Activated CD4-positive, CD25-positive, alpha-beta regulatory T cell (primary cell): ENCODE measurements at places on chromosomes 4 and X.

DNA sequence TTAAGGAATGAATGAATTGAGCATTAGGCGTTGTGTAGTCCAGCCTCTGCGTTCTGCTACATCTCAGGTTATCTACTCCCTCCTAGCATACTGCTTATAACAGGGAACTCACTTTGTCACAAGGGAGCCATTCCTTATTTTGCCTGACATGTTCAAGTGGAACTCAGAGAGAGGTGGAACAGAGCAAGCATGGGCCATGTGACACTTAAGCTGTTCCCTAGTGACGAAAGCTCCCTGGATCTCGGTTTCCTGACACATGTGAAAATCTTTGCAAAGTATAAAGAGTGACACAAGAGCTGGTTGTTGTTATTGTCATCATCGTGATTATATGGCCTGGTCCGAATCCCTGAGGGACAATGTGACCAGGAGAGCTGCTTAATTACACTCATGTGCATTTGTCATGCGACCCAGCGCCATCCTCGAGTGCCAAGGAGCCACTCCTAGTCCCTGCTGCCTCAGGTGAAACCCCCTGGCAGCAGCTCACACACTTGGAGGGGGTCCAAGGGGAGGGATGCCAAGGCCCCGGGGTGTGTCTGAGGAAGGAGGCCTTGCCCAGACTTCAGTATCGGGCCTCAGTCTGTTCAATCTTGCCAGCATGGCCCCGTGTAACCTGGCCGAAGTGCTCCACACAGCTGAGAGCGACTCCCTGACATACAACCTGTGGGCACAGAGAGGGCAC, 98.5 kb upstream of the MAP3K15 start:
- no peak for DNase-seq

DNA sequence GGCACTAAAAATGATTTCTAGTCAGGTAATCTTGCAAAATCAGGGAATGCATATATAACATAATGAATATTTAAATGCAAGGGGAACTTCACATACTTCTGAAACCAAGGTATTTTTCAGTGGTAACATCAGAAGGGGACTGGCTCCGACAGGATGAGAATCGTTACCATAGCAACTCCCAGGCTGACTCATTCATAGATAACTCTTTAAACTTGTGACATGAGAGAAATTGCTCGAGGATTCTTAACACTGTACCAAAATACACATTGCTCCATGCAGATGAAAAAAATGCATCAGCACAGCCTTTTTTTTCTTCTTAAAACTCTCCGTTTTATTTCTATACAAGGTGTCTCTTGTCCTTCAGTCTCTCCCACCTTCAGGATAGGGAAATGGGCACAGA, 114.3 kb downstream of the GABRB1 start:
- no peak for DNase-seq

DNA sequence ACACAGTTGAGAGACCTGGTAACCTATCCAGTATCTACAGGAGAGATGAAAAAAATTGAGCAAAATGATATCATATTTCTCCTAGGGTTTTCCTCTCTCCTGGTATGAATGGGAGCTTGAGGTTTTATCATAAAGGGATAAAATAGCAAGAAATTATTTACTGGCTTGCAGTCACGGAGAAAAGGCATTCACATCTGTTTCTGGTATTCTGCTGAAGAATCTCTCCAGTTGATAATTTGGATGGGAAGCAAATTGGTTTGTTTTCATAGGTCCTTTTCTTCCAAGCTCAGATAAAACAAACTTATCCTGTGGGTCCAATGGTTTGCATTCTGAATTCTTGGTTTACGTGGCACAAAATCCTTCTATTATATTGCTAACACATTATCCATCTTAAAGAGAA, 83.1 kb upstream of the GYPA start:
- DNase-seq, result no peak

DNA sequence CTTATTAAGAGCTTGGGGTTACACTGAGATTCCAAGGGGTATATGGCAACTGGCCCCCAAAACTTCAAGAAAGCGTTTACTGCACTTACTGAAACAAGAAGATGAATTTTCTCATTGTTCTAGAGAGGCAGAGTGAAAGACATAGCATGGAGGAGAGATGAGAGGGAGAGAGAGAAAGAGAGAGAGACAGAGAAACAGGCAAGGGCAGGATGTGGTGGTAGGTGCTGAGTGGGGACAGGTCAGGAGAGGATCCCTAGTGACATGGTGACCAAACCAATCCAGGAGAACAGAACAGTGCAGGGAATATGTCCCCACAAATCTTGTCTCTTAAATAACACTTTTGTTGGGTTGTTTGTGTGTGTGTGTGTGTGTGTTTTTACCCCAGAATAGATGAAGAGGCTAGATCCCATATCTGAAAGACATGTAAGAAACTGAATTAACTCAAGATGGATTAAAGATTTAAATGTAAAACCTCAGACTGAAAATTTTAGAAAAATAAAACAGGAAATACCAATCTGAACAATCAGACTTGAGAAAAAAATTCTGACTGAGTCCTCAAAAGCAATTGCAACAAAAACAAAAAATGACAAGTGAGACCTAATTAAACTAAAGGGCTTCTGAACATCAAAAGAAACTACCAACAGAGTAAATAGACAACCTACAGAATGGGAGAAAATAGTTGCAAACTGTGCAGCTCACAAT, 202.2 kb downstream of the QDPR start:
- DNase-seq, result no peak

GRCh38 chrX:21721195-21721594, 36.7 kb downstream of the SMPX start:
- DNase-seq, result no peak

- no peak for DNase-seq
These were observed 47.0 kb downstream of the COQ2 start for GRCh38 chr4:83237591-83237990.

DNA sequence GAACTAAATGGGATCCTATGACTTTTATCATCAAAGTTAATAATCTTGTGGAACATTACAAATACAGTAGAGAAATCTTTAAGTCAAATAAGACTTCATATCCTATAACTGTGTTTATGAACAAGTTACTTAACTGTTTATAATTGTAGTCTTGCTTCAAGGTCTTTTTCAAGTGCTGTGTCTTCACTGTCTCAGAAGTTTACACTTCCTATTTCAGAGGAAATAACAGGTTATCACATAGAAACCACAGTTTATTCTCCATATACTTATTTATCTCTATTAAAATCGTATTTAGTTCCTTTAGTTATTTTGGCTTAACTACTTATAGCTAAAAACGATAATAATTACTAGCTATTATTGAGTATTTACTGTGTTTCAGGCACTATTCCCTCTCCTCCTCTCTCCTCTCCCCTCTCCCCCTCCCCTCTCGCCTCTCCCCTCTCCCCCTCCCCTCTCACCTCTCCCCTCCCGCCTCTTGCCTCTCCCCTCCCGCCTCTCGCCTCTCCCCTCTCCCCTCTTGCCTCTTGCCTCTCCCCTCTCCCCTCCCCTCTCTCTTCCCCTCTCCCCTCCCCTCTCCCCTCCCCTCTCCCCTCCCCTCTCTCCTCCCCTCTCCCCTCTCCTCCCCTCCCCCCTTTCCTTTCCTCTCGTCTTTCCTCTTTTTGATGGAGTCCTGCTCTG, 63.7 kb downstream of the RBPJ start:
- DNase-seq, result no peak

DNA sequence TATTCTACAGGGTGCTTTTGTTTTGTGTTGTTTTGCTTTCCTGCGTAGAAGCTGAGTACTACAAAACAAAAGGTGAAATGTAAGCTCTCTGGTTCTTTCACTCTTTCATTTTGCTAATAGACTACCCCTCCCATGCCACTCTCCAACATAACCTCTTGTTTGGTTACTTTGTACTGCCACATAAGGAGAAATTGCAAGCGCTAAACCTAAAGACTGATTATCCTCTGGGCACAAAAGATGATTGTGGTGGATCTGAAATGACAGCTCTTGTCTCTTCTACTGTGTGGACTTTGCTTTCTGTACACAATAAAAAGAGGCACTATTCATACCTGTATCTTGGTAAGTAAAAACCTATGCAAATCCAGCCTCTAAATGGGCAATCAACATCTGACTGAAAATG, 5.3 kb downstream of the MBNL3 start:
- DNase-seq, result no peak

DNA sequence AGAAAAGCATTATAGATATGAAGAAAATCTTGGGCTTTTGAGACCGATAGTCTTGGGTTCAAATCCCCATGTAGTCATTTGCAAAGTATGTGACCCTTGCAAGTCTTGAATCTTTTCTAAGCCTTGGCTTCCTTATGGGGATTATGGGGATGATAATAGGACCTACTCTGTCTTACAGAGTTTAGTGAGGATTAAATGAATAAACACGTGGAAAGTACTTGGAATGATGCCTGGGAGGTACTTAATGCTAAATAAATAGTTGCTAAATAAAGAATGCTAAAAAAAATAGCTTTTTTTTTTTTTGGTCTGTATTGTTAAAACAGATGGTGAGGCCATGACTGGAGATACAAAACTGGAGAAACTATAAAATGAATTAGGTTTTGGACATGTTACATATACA, 292.7 kb downstream of the GPAT3 start:
- no peak for DNase-seq

GRCh38 chr4:81631958-81632441, 160.3 kb upstream of the RASGEF1B start:
- DNase-seq, result no peak

GRCh38 chr4:114921790-114922591, 191.4 kb downstream of the NDST4 start:
- DNase-seq, result no peak

GRCh38 chr4:41065434-41066006, 148.8 kb downstream of the APBB2 start:
- no peak for DNase-seq

- DNase-seq, result no peak
These were observed 46.4 kb downstream of the PRPS1 start for GRCh38 chrX:107674480-107675364.

DNA sequence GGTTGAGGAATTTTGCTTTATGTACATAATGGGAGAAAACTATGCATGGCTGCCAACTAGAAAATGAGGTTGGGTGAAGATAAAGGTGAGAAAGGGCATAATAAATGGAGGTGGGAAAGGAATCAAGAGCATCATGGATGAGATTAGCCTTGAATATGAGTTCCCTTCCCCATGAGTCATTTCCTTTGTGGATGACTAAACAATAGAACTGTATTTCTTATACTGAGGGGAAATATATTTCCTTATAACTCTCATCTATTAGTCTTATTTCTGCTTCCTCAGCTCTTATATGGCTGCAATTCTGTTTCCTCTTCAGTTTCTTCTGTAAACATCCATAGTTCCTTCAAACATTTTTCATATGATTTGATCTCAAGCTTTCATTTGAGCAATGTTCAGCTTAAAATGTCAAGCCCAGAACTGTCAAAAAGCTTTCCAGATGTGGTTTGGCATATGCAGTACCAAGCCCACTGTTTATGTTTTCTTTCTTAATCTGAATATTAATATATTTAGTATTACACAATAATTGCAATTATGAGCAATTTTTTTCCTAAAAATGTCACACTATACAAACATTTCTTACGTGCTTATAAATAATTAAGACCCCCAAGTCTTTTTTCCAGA, 100.7 kb upstream of the GRPR start:
- no peak for DNase-seq

- DNase-seq, result no peak
These were observed 216.0 kb upstream of the TEX13C start for GRCh38 chrX:125103693-125104092.

- no peak for DNase-seq
These were observed 64.0 kb upstream of the FGF13 start for GRCh38 chrX:138775517-138775916.

- no peak for DNase-seq
These were observed 2052.8 kb upstream of the TENM3 start for GRCh38 chr4:180190382-180190781.
